ENCODE measurements at places on chromosomes 16 and 17. TPM values are rescaled to one million over a fixed set of nuclear protein-coding genes. Genes with fewer than 3 reads are reported as not detected.

Gene MT1A
- polyA plus RNA-seq: not detected

Gene EFCAB5
- 2.4 TPM for polyA plus RNA-seq

DNA sequence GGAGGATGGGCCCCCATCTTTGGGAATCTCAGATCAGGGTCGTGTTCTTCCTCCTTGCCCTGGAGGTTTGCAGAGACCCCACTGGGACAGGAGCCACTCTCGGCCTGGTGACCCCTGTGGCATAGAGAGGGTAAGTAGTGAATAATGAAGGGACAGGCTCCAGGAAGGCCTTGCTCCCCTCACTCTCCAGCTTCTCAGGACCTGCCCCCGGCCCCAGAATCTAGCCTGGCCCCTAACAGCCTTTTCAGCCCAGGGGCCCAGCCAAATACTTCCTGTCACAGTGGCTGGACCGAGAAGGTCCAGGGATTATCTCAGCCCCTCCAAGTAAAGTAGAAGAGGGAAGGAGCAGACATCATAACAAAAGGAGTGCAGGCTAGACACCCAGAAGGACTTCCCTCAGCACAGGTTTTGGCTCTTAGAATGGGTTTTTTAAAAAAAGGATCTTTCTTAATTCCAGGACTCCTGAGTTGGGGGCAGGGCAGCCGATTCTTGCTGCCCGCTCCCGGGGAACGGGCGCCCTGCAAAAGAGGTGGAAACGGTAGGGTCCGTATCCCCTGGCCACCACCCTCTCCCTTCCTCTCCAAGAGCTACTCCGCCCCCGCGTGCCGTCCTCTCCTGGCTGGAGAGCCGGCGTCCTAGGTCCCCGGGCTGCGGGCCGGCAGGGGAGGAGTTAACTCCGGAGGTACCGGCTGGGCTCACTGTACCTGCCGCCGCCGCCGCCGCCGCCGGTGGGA, 559 bp upstream of the NXPH3 start:
- no peak for DNase-seq

DNA sequence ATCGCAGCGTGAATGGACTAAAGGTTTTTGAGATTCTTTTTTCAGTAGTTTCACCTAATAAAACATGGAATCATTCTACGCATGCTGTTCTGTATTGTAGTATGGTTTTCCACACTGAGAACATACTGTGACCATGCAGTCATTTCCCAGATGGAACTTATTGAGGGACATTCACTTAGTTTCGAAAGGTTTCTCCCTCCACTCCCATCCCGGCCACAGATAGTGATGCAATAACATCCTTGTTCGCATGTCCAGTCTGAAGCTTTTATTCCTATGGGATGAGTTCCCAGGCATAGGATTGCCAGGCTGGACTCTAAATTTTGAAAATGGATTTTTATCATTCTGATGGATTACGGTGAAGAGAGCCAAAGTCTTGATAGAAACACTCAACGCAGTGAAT, 420.4 kb downstream of the WWOX start:
- DNase-seq: no peak

DNA sequence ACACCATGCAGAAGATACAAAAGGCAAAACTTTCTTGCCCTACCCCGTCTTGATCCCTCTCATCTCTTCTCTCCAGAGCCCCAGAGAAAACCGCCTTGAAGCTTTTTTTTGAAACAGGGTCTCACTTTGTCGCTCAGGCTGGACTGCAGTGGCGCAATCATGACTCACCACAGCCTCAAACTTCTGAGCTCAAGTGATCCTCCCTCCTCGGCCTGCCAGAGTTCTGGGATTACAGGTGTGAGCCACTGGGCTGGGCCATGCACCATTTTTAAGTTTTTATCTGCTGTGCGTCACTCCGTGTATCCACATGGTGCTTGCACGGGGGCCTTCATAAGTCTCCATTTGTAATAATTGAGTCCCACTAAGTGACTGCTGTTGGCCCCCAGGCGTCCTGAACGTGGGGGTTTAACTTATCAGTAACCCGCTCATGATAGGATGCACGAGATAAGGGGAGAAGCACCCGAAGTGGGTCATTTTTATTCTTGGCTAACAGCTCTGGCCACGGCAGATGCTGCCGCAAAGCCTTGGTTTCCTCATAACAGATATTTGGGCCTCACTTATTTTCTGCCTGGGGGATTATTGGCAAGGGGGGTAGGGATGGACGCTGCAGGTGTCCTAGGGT, 8.6 kb downstream of the DNAH17 start:
- no peak for DNase-seq

Gene SALL1
- 123 TPM for polyA plus RNA-seq

- no peak for DNase-seq
Measured at GRCh38 chr17:8387914-8388651, 5.1 kb upstream of the RPL26 start.

DNA sequence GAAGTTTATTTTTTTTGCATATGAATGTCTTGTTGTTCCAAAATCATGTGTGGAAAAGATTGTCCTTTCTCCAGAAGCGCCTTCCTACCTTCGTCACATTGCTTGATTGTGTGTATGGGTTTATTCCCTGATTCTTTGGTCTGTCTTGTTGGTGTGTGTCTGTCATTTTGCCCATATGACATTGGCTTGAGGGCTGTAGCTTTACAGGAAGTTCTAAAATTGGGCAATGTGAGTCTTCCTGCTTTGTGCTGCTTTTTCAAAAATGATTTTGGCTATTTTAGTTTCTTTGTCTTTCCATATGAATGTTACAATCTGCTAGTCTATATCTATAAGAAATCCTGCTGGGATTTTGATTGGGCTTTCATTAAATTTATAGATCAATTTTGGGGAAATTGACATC, 217.2 kb downstream of the SNX29 start:
- DNase-seq: no peak
